Fibroblast of skin of left biceps (primary cell): ENCODE measurements at places on chromosomes 4 and X.

- no peak for DNase-seq
Measured at GRCh38 chr4:175129797-175130196, 211.6 kb downstream of the ADAM29 start.

- no peak for DNase-seq
Measured at GRCh38 chr4:100295792-100296191, 105.5 kb upstream of the DDIT4L start.

GRCh38 chr4:147778942-147779341 is 47.1 kb downstream of the ARHGAP10 start:
- DNase-seq = no peak

DNA sequence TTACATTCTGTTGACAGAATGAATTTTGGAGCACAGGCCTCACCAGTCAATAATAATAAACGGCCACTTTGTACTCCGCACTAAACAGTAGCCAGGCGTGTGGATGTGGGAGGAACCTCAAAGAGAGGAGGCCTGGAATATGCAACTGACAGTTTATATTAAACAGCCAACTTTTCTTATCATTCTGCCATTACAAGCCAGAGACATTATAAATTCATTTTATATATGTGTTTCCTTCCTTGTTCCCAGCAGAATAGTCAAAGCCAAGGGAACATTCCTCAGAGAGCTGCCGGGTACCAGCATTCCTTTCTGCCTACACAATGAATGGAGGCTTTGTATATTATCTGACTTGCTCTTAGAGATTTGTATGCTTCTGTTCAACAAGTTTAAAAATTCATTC is 436.5 kb upstream of the FTHL17 start:
- DNase-seq = no peak

- DNase-seq = no peak
Measured at GRCh38 chr4:10303291-10303690, 153.9 kb downstream of the ZNF518B start.

GRCh38 chr4:54707406-54707805 is 49.6 kb downstream of the KIT start:
- DNase-seq = no peak

- DNase-seq = no peak
Measured at GRCh38 chrX:22037225-22037624, 5.1 kb downstream of the PHEX start.

DNA sequence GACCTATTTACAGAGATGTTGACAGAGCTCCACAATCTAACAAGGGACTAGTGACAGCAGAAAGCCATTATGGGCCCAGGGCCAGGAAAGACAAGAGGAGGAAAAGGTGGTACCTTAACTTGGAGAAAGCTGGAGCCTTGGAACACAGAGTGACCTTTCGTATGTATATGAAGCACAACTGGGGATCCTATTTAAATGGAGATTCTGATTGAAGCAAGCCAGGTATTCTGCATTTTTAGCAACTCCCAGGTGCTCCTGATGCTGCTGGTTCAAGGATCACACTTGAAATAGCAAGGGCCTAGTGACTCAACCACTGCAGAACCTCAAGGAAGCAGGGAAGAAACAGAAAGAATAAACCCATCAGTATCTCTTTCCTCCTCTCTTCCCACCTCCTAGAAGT is 99.4 kb downstream of the TMEM47 start:
- DNase-seq = no peak

- DNase-seq = no peak
Measured at GRCh38 chr4:848803-849477, 23.0 kb upstream of the CPLX1 start.

GRCh38 chr4:88881227-88881569 is 175.8 kb downstream of the FAM13A start:
- DNase-seq = no peak

GRCh38 chr4:43089730-43090129 is 197.2 kb downstream of the GRXCR1 start:
- DNase-seq = no peak

- no peak for DNase-seq
Measured at GRCh38 chr4:186942758-186943377, 219.2 kb upstream of the FAT1 start.

DNA sequence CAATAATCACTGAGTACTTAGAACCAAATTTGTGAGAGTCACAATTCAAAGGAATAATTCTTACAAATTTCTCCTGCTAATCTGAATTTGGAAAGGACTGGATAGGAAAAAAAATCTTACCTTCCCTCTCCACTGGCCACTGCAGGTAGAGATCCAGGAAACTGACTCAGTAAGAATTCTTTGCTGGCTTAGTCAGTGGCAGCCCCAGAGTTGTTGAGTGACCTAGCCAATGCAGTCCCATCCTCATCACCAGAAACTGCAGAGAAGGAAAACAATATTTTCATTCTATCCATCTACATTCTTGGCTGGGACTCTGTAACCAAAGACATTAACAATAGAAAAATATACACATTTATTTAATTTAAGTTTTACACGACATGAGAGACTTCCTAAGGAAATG is 572.0 kb downstream of the ADGRL3 start:
- no peak for DNase-seq

GRCh38 chr4:8171984-8172924 is 13.6 kb upstream of the ABLIM2 start:
- DNase-seq = no peak

DNA sequence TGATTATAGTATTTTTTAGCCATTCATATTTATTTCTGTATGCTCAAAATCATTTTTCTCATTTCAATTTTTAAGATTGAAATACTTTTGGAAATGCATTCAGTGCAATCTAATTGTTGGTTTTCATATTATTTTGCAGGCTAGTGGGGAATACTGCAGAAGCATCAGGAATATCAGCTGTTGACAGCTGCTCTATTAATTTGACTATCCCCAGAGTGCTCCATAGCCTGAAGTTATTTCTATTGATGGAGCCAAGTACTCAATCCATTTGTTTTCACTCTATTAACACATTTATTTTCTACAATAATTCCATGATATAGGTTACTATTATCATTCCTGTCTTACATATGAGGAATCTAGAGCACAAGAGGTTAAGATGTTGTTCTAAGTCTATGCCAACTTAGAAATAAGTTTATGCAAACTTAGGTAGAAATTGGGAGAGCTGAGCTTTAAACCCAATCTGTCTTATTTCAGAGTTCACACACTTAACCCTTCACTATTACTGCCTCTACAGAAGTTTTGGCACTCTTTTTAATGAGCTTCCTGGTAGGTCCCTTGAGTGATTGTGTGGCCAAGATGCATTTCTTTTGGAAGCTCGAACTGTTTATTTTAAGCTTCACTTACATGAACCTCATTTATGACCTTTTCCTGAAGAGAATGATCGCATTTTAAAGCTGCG is 65.6 kb upstream of the PCDH18 start:
- no peak for DNase-seq

- no peak for DNase-seq
Measured at GRCh38 chr4:184814686-184815045, 11.1 kb downstream of the ACSL1 start.

DNA sequence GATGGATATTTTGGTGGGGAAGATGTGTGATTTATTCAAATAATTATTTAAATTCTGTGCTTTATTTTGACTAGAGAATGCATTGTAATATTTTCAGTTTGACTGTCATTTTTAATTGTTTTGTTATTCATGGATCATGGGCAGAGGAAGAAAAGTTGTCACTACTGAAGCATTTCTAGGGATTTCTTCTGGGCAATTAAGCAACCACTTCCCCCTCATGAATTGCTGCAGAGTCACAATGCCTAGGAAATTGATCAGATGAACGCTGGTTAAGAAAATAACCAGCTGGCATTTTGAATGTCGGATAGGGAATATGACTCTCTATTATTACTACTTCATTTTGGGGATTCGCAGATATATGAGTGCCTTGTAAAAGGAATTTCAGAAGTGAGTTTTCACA is 283.3 kb downstream of the IL15 start:
- no peak for DNase-seq

- no peak for DNase-seq
Measured at GRCh38 chr4:107666134-107666533, 53.9 kb downstream of the PAPSS1 start.

GRCh38 chrX:11265352-11265751 is 27.9 kb upstream of the AMELX start:
- no peak for DNase-seq
